ENCODE measurements at places on chromosomes 5 and 9.
A peak's percentile ranks its signal among the peaks of the same experiment; 100 is the strongest.

GRCh38 chr5:90549729-90550275, 8.8 kb upstream of the ADGRV1 start:
- DNase-seq: no peak

DNA sequence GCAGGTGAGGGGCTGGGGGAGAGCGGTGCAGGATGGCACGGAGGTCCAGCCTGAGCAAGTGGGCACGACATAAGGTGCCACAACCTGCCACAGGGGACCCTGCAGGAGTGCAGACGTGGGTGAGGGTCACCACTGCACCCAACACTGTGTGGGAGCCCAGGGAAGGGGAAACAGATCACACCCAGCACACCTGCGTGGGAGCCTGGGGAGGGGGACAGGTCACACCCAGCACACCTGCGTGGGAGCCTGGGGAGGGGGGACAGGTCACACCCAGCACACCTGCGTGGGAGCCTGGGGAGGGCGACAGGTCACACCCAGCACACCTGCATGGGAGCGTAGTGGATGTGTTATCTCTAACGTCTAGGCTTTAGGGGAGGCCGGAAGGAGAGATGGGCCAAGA, 47.4 kb upstream of the CLPTM1L start:
- no peak for DNase-seq

DNA sequence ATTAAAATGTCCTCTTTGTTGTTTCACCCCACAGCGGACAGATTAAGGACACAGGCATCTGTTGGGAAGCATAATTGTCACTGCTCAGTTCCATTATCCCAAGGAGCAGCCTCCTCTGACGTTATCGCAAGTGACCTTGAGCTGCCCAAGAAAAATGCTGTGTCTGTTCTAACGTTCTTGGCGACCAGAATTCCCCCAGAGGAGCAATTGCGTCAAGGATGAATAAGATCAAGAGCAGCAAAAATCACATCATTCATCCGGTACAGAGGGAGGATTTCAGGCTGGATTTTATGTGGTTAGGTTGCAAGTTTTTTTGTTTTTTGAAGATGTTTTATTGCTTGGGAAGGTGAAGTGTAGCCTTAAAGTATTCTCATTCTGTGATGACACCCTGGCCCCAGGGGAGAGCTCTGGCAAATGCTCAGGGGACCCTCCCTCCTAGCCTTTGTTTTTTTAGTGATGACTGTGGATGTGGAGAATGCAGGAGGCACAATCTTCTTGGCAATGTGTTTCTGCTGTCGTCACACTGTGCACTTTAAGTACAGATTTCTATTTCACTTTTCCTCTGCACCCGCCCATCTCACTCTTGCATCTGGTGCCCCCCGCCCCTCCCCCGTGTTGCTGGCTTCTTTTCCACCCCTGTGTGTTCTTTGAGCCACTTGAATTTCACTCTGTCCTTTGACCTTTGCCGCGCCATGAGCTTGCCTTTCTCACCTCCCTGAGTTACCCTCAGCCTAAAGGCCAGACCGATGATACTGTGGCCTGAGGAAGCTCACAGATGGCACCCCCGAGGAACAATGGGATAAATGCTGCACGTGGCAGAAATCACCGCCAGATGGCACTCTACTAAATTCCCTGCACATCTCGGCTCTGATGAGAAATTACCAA, 308.5 kb downstream of the RAB3C start:
- no peak for DNase-seq

DNA sequence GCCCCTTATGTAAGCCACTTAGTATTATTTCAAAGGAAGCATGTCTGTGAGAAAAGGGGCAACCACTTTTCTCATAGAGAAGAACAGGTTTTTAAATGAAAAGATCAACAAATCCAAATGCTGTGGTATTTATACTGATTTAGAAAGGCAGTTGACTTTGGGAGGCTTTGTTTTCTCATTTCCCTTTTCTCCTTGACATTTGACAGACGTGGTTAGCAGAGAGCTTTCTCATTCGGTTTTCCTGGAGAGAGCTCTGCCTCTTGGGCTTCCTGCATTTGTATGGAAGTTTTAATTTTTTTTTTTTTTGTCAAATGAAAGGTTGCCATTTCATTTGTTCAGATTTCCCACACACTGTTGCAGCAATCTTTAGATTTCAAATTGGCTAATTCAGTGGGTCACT, 62.5 kb downstream of the EXOSC2 start:
- no peak for DNase-seq

DNA sequence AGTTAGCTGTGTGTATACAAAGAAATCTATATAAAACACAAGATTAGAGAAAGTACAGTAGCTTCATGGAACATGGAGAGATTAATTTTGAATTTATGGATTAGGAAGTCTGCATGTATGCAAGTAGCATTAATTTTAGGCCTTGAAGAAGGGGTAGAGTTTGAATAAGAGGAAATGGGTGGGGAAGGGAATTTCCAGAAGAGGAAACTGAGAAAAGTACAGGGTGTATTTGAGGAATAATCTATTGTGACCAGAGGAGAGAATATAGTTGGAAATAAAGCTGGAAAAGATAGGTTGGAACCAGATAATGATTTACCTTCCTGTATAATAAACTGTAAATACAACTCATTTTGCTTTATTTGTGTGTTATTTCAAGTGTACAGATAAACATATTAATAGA, 53.6 kb downstream of the CWC27 start:
- DNase-seq: no peak

DNA sequence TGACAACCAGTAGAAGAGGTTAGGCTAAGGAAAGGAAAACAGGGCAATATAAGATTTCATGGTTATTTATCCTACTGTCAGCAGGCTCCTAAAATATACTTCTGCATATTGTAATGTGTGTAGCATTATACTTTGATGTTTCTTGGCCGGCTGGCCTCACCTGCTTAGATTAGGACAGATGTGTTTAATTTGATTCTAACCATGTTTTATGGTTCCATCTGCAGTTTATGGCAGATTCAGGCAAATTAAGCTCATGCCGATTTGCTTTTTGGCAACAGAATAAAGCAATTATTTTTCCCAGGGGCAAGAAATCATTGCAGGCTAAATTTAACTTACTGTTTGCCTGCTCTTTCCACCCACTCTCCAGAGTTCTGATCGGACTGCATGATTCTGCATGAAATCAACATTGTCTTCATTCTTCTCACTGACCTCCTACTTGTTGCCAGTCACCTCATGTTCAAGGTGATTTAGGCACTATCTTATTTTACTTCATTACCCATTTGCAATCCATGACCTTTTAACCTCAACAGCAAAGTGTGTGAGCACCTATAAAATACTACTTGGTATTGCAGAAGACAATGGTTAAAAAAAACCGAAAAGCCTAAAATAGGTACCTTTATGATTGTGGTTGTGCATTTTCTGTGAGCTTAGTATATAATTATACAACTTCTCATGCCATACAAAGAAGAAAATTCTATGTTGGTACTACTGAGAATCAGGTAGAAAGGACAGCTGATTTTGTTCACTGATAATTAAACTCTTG, 125.2 kb downstream of the EDIL3 start:
- no peak for DNase-seq

DNA sequence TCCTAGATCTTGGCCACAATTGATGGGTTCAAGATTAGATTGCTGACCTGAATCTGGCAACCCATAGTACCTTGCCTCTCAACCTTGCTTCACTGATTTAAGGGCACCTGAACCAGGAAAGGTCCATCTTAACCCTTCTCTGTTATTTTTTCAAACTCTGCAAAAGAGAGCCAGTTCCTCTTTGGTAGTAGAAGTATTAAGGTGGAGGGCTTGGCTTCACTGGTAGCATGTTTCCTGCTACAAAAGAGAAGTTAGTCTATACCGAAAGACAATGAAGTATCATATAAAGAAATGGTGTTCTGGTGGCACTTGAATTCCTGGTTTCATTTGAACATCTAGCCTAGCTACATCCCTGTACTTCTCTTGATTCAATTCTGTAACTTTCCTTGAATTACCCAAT, 8.5 kb downstream of the ALG2 start:
- DNase-seq: no peak

- no peak for DNase-seq
Observed at GRCh38 chr9:105280691-105281090, 36.2 kb downstream of the SLC44A1 start.

- no peak for DNase-seq
Observed at GRCh38 chr9:74973714-74974113, 21.0 kb upstream of the C9orf40 start.

GRCh38 chr5:144206141-144206540, 35.5 kb downstream of the KCTD16 start:
- DNase-seq: no peak

- no peak for DNase-seq
Observed at GRCh38 chr9:23746317-23746716, 79.7 kb downstream of the ELAVL2 start.

- DNase-seq: no peak
Observed at GRCh38 chr9:95854386-95855020, 21.0 kb upstream of the ERCC6L2 start.

- no peak for DNase-seq
Observed at GRCh38 chr5:22500556-22500955, 352.6 kb downstream of the CDH12 start.

GRCh38 chr5:39201781-39202596, 17.4 kb downstream of the FYB1 start:
- no peak for DNase-seq

DNA sequence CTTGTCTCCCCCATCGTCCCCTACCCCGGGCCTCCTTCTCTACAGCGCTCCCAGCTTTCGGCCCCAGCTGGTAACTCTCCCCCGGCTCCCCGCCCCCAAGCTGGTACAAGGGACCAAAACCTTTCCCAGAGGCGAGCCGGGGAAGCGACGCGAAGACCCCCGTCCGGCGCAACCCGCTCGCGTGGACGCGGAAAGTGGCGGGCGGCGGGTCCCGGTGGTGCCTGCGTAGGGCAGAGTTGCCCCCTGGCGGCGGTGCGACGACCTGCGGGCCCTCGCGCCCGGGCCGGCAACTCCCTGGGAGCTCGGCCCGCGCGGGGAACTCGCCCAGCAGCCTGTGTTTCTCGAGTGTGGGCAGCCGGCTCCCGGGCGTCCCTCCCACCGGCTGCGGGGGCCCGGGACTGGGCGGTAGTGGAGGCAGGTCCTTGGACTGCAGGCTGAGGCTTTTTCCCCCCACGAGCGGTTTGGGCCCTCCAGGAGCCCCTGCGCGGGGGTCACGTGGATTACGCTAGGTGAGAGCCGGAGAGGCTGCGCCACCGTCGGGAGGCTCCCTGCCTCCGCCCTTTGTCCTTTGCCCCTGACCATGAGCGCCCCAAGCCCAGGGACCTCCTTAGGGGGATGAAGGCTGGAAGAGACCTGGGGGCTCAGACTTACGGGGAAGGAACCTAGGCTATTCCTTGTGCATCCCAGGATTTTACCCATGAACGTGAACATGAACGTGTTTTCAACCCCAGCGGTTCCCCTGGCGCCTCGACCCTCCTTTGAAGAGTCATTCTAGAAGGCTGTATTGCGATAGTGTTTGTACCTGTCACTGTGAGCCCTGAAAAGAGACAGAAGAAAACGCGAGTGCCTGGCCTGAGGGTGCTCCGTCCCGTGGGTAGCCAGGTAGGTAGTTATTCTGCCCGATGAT, 2.9 kb upstream of the FOXD1 start:
- peak; percentile 73 for DNase-seq

GRCh38 chr5:107704681-107705401, 34.1 kb upstream of the EFNA5 start:
- DNase-seq: no peak

DNA sequence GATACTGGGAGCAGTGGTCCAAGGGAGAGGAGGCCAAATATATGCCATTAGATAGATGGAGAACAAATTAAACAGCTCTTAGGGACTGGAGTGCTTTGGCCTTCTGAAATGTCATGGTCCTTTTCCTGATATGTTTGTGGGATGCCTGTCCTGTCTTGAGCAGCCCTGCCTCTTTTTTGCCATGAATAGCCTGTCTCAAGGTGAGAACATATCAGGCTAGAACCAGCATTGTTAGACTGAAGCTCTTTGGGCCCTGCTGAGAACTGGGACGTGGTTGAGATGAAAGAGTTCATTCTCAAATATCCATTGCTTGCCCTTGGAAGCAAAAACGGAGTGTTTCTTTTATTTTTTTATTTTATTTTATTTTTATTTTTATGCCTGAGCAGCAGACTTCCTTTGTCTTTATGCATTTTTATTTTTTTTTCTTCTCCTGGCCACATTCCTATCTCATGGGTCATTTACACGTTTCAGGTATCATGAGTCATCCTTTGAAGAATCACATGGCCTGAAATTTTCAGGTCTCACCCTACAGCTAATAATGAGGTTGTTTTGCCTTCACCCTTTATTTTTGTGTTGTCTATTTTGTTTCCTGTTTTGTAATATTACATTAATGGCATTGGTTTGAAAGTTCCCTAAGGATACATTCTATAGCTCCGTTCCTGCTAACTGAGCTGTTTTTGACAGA, 371.4 kb downstream of the PSAT1 start:
- DNase-seq: no peak

GRCh38 chr5:170536525-170536924, 32.7 kb downstream of the KCNIP1 start:
- peak; percentile 13 for DNase-seq

GRCh38 chr9:136538599-136539426, 7.0 kb downstream of the NOTCH1 start:
- DNase-seq: peak; percentile 85

- DNase-seq: no peak
Observed at GRCh38 chr5:160245506-160246086, 16.3 kb downstream of the FABP6 start.

- DNase-seq: no peak
Observed at GRCh38 chr5:66527478-66528035, 68.6 kb upstream of the MAST4 start.

DNA sequence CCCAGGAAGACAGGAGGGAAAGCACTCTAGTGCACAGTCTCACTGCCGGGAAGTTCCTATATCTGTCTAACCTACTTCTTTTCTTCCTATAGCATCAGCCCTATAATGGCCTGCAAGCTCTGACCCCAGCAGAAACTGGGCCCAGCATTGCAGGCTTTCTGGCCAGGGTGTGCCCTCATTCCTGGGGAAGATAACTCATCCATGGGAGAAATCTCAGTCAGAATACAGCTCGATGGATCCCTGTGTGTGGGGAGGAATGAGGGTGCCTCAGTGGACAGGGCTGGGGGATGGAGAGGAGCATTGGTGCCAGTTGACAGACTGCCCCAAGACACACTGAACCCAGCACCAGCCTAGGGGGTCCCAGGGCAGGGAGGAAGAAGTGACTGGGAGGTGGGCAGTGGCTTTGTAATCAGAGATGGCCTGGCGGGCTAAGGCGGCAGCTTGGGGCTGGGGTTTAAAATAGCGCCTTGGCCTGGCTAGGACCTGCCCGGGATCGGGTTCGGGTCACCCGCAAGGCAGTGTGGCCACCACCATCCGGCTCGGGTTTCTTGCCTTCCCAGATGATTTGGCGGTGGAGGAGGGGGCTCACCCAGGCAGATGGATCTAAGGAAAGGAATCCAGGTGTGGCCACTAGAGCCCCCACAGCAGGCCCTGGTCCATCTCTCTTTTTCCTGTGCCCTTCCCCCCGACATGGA, 7.6 kb upstream of the CXXC5 start:
- DNase-seq: no peak

GRCh38 chr5:4700069-4700468, 440.1 kb upstream of the ADAMTS16 start:
- DNase-seq: no peak

- no peak for DNase-seq
Observed at GRCh38 chr9:75601280-75601679, 289.2 kb upstream of the PCSK5 start.

- peak; percentile 80 for DNase-seq
Observed at GRCh38 chr5:177357459-177358351, at the start of gene RGS14. TSS of gene RGS14 (plus strand) at chr5:177357924. CDS start at chr5:177358025, 101 bp downstream.
